ENCODE measurements at places on chromosomes 4 and X.
A peak's percentile ranks its signal among the peaks of the same experiment; 100 is the strongest.

GRCh38 chr4:7417639-7418038 is 17.1 kb downstream of the PSAPL1 start:
- DNase-seq, result no peak

DNA sequence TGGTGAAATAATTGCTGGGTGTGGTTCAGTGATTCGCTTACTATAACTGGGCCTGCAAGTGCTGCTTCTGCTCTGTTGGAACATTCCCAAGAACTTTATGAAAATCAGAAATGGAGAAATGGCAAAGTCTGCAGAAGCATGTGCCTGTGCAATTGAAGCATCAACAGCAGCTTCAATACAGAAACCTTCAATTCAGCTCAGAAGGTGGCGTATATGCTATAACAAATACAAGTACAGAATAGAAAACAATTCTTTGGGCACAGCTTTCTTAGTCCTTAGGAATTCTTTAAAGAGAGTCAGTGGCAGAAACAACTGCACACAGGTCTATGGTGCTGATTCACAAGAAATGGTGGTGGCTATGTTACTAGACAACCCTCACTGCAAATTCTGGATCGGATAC is 18.0 kb upstream of the PDHA2 start:
- no peak for DNase-seq

DNA sequence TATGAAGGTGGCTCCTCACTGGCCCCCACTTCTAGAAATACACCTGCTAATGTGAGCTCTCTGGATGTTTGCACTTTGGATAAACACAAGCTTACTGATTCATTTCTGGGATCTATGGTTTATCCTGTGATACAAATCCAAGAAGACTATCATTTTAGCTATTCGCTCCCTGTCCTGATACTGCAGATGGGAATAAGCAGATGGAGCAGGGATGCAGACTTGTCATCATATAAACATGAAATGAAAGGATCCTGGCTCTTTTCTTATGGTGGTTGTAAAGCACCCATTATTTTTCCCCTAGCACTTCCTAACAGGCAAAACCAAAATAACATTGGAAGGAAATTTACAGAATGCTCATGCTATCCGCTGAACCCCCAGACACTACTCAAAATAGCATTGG is 162.9 kb upstream of the NOCT start:
- DNase-seq, result no peak

DNA sequence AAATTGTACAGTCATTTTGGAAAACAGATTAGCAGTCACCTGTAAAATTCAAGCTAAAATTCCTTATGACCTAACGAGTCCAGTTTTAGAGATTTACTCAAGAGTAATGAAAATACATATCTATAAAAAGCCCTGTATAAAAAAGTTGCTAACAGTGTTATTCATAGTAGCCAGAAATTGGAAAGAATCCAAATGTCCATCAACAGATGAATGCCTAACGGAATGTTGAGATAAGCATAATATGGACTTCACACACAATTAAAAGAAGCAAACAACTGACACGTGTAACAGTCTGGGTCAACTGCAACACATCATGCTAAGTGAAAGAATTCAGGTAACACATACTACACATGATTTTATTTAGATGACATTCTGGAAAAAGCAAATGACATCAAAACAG is 584.8 kb upstream of the AGA start:
- no peak for DNase-seq

GRCh38 chr4:15354371-15355297 is 73.2 kb upstream of the C1QTNF7 start:
- DNase-seq, result no peak

DNA sequence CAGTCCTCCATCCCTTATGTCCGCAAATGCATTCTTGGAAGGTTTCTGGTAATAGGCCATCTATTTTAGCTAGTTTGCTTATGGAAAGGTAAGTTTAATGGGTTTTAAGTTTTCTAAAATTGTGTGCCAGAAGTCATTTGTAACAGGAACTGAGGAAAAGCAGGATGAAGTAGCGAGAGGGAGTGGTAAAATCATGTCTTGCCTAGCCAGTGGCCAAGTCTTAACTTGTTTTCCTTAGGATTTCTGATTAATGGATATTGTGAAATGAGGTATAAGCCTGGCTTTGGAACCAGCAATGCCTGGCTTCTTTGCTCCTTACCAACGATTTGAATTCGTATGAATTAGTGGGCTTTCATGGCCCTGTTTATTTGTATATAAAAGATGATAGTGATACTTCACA is 7.3 kb downstream of the SEC24B start:
- no peak for DNase-seq

GRCh38 chr4:176999935-177000543 is 207.3 kb upstream of the VEGFC start:
- DNase-seq, result no peak

DNA sequence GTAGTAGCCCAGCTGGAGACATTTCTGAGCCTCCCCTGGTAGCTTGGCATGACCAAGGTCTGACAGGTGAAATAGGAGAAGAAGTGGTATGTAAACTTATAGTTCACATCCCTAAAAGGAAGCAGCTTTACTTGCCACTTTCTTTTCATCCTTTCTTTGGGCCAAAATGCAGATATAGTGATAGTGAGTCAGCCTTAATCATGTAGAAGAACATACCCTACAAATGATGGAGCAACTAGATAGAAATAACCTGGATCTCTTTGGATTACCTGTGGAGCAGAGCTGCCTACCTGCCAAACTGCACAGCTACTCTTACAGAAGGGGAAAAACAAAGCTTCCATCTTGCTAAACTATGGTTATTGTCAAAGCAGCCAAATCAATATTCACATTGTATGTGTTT is 106.7 kb upstream of the LCORL start:
- DNase-seq, result no peak

DNA sequence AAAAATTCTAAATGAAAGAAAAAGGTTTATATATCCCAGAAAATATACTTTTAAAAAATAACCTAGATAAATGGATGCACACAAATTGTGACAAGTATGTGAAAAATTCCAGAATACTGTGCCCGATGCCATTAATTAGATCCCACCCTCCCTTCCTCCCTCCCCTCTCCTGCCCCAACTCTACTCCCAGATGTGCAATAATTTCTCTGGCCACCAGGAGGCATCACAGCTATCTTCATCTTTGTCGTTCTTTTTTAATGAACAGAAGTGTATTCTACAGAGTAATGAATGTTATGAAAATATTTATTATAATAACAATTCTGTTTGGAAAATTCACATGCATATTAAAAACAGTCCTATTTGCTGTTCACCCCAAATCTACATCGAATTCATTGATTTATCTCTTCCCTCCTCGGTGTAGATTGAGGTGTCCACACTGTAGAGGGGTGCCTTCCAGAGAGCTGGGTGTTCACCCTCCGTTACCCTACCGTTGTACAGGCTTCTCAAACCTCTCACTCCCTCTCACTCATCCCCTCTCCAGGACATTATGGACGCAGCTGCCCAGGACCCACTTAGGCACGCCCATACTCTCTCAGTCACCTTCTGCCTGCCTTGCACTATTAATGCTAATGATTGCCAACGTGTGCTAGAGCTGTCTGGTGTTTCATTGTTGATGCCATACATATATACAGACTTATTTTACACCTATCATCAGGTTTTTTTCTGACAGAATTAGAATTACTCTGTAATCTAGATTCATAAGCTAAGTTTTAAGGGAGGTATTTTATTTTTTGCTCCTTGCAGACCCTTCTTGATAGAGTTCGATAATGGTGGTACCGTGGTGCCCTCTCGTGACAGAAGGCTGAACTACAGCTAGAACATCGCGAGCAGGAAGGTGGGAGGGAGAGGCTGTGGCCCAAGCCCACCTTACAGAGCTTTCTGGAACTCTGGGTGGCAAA is 14.1 kb downstream of the RAB40AL start:
- DNase-seq, result peak; percentile 2

- no peak for DNase-seq
Measured at GRCh38 chr4:153205757-153206156, 1.5 kb downstream of the TRIM2 start.

- no peak for DNase-seq
Measured at GRCh38 chr4:137519406-137519805, 12.9 kb downstream of the PCDH18 start.

DNA sequence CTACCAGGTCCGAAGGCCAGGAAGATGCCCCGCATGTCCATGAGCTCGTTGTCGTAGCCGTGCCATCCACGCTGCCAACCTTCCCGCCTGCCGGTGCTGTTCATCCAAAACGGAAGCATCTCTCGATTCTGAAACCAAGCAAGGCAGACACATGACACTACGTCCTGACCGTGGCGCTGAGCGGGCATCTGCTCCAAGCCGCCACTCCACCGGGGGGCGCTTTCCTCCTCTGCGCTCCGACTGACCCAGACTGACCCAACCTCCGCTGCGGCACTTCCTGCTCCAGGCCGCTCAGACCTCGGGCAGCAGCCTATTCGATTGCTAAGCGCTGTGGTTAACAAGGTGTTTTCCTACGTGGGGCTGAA is 120.5 kb downstream of the ENPP6 start:
- no peak for DNase-seq

DNA sequence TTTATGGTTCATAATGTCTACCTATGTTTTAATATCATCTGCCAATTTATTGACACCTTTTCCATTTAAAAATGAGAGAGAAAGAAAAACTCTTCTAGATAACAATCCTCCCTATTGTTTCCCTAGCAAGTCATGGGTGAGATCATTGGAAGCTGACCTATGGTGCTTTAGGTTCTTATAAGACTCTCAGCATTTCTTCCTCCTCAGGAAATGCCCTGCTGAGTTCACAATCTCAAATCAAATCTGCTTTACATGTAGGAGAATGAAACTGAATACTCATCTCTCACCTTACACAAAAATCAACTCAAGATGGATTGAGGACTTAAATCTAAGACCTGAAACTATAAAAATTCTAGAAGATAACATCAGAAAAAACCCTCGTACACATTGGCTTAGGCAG is 267.4 kb downstream of the RAPGEF2 start:
- no peak for DNase-seq

GRCh38 chrX:118493653-118494297 is 1.8 kb upstream of the DOCK11 start:
- no peak for DNase-seq

- DNase-seq, result no peak
Measured at GRCh38 chr4:68950033-68950432, 1.6 kb downstream of the UGT2A3 start.

DNA sequence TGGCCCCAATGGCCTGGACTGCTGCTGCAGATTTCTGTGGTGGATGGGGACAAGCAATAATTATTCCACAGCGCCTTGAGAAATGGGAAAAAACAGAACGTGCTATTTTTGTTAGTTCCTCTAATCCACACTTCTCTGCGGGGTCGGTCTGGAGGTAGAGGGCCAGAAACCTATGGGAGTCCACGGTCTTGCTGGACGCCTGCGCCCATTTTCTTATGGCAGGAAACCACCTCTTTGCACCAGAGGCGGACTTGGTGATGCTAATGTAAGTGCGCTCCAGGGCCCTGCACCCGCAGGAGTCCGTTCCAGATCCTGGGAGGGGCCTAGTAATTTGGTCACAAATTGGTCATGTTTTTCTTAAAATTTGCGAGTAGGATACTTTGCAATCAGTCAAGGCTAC is 25.9 kb upstream of the CLDN24 start:
- DNase-seq, result no peak

DNA sequence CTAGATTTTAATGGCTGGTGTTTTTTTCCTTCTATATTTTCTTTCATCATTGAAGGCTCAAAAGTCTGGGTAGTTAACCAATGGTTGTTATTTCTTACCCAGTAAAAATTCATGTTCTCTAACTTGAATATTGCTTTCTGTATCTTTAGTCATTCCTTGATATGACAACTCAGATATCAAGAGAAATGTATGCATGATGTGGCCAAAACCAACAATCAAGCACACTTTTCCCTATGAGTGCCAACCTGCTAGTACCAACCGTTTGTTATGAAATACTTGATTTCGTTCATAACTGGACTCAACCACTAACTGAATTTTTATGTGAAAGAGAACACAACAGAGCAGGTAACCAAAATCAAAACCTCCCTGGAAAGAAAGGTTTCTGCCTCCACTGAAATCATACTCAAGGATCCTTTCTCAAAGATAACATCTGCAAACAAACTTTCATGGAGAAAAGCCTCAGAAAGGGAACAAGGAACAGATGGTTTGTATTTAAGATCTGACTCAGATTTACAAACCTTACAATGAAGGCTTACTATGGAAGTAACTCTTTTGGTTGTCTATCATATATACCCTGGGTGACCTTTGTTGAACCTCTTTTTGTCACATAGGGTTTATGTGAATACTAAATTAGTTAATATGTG is 8.3 kb upstream of the VEGFC start:
- no peak for DNase-seq

DNA sequence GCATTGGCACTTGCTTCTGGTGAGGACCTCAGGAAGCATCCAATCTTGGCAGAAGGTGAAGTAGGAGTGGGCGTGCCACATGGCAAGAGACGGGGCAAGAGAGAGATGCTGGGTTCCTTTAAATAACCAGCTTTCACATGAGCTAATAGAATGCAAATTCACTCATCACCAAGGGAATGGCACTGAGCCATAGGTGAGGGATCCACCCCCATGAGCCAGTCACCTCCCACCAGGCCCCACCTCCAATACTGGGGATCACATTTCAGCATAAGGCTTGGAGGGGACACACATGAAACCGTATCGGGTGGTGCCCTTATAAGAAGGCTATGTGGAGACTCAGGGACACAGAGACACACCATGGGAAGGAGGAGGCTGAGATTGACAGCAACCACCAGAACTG is 140.0 kb upstream of the MSX1 start:
- no peak for DNase-seq

GRCh38 chrX:123731987-123732669 is 724 bp downstream of the THOC2 start:
- DNase-seq, result no peak

GRCh38 chrX:150508018-150508417 is 60.4 kb upstream of the MTM1 start:
- DNase-seq, result no peak

- no peak for DNase-seq
Measured at GRCh38 chr4:123870216-123870876, 473.8 kb downstream of the SPRY1 start.

DNA sequence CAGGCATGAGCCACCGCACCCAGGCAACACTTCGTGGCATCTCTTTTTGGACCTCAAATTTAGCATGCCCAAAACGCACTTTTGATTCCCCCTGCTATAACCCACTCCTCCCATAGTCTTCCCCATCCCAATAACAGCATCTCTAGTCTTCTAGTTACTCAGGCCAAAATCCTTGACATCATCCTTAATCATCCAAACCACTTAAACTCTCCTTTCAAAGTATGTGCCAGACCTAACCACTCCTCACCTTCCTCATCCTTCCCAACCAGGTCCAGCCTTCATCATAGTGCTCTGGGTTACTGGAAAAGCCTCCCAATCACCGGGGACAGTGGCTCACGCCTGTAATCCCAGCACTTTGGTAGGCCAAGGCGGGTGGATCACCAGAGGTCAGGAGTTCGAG is 41.9 kb downstream of the AFAP1 start:
- DNase-seq, result no peak

DNA sequence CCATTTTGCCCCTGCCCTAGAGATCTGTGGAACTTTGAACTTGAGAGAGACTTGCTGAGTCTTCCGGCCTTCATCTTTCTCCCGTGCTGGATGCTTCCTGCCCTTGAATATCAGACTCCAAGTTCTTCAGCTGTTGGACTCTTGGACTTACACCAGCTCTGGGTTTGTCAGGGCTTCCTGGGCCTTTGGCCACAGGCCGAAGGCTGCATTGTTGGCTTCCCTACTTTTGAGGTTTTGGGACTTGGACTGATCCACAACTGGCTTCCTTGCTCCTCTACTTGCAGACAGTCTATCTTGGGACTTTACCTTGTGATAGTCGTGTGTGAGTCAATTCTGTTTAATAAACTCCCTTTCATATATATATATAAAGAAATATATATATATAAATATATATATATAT is 1071.0 kb downstream of the ADGRL3 start:
- DNase-seq, result no peak

- DNase-seq, result no peak
Measured at GRCh38 chrX:7111518-7111917, 36.0 kb upstream of the STS start.

All from stimulated activated CD4-positive, alpha-beta T cell treated with anti-CD3 and anti-CD28 coated beads, Interleukin-15, amount 100 ng/mL, for 1 hour (primary cell).